ENCODE measurements at places on chromosomes 11 and 22.

DNA sequence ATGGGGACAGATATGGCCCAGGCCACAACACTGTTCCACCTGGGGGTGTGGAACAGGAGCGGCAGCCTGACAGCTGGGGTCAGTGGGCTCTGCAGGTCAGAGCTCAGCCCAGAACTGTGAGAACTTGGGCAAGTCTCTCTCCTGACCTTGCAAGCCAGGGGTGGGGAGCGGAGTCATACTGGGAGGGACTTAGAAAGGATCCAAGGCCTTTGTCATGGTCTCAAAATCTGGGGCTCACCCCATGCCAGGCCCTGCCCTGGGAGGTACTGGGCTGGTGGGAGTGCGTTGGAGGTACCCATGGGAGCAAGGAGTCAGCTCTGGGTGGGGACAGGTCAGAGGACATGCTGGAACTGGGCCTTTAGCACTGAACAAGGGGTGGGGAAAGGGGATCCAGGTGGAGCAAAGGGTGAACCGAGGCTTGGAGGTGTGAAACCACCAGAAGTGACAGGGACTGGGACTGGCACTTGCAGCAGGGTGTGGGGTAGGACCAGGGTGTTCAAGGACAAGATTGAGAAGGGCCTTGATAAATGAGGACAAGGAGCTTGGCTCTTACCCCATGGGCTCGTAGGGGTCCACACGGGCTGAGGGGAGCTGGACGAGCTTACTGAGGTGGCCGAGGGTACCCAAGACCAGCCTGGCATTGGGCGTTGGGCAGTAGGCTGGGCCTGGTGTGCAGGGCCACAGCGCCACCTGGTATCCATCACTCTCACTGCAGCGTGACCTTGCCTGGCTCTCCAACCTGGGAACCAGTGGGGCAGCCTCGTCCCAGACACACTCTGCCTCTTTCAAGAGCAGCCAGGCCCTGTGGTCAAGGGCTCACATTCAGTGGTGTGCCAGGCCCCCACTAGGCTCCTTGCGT, 7.4 kb upstream of the PMM1 start:
- DNase-seq = peak; percentile 74

DNA sequence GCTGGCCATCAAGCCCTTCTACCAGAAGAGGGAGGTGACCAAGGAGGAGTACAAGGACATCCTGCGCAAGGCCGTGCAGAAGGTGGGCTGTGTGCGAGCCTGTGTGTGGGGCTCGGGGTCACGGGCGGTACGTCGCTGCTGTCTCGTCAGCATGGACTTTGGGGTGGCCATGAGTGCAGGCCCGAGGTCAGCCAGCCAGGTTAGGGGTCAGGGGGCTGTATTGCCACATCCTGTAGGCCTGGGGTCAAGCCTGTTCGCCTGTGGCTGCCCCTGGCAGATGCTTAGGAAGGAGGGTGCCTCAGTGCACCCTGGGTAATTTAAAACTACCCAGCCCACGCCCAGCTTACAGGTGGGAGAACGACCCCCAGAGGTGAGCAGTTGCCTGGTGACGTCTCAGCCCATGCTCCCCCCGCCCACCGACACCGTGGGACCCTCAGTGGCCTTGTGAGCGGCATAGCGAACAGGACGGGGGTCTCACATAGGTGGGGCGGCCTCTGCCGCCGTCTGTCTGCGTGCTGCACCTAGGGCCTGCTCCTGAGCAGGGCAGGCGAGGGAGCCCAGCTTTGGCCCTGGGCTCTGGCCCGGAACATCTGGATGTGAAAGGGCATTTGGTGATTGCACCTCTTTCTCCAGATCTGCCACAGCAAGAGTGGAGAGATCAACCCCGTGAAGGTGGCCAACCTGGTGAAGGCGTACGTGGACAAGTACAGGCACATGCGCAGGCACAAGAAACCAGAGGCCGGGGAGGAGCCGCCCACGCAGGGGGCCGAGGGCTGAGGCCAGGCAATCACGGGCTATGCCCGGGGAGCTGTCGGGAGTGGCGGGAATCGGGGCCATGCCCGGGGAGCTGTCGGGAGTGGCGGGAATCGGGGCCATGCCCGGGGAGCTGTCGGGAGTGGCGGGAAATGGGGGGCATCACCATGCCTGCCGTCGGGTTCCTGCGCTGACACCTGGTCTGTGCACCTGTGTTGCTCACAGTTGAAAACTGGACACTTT, 4.5 kb downstream of the IRF7 start:
- no peak for DNase-seq

DNA sequence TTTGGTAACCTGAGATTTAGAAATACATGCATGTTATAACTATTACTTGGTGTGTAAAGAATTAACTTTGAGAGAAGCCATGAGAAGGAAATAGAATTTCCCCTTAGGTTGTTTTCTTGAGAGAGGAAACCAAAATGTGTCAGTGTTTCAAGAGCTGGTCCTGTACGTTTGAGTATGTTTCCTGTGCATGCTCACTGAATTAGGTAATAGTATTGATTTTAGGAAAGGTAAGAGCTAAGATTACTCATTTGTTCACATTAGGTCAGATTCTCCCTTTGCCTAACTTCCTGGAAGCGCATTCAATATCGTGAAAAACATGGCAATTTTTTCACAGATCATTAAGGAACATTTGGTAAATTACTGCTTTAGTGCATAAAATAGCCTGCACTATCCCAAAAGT, 49.3 kb upstream of the RDX start:
- no peak for DNase-seq

GRCh38 chr11:19935507-19935906, 222.9 kb downstream of the NAV2 start:
- no peak for DNase-seq

- DNase-seq = peak; percentile 33
Measured at GRCh38 chr11:16738947-16739815, 734 bp downstream of the C11orf58 start.

GRCh38 chr22:40979198-40979597, 28.0 kb downstream of the RBX1 start:
- no peak for DNase-seq

- DNase-seq = no peak
Measured at GRCh38 chr11:9720290-9720630, 56.4 kb downstream of the SWAP70 start.

GRCh38 chr11:132601875-132602274, 930.4 kb downstream of the OPCML start:
- no peak for DNase-seq

DNA sequence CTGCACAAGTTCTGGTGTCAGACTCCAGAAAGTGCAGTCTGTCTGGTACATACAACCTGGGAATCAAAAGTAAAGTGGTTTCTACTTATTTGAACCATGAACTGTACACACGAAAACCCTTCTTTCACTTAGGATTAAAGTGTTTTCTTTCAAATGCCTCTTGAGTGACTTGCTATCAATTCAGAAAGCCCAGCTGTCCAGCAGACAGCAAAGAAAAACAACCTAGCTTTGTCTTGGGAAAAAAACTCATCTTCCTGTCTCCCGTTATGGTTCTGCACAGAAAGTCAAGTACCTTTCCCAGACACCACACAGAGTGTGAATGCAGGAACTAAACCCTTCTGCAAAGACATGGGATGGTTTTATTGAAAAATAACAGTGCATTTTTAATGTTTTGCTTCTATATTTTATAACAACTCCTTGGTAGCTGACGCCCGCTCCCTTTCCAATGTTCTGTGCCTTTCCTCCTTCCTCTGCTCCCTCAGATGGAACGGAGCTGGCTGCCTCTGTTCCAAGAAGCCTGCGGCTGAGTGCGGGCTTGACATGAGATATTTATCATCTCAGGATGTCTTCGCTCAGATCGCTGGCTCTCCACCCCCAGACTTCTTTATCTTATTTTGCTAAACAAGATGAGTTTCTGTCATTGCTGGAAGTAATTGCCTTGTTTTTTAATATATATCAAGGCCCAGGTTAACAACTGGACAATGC, 322.3 kb upstream of the B3GAT1 start:
- no peak for DNase-seq

DNA sequence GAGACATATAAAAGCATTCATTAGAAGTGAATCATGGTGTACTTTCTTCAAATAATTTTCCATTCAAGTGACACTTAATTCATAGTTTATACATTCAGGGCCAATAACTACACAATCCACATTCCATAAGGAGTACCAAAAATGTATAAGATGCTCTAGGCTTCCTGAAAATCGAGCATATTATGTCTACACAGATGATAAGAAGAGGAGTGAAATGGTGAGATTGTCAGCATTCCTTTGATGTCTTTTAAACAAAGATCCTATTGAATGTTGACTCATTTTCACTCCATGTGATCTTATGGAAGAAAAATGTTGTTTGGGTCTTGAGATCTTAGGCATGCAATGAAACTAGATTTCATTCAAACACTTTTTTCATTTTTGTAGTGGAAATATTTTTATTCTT, 843.2 kb downstream of the KCNA4 start:
- DNase-seq = no peak

GRCh38 chr11:133715602-133716001, 129.7 kb downstream of the SPATA19 start:
- no peak for DNase-seq

DNA sequence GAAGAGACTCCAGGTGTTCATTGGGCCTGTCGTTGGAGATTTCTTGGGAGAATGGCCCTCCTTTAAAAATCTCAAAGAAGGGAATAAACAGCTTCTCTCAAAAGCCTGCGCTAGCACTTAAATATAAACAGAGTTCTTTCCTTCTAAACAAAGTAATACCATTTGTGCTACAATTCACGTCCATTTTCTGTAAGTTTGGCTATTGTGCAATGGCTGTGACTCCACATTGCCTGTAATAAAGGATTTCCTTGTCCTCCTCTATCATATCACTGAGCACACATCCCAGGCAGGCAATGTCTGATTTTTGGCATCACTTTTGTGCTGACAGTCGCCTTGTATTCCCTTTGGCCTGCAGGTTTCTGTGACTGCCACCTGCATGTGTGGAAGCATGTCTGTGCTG, 4.9 kb upstream of the ADAMTS8 start:
- no peak for DNase-seq

GRCh38 chr11:128480665-128481064, 106.7 kb downstream of the ETS1 start:
- DNase-seq = no peak

- DNase-seq = no peak
Measured at GRCh38 chr22:27331526-27332281, 469.9 kb downstream of the MN1 start.

- DNase-seq = no peak
Measured at GRCh38 chr22:26842103-26842502, 184.7 kb downstream of the MIAT start.

- no peak for DNase-seq
Measured at GRCh38 chr22:49321477-49322055, 506.1 kb downstream of the BRD1 start.
